ENCODE measurements at places on chromosomes 12 and 14.
A peak's percentile ranks its signal among the peaks of the same experiment; 100 is the strongest.

- DNase-seq: no peak
These were observed 59.1 kb downstream of the DCAF5 start for GRCh38 chr14:69093631-69094421.

GRCh38 chr14:57391517-57392195 lies 1.3 kb downstream of the NAA30 start:
- no peak for DNase-seq

GRCh38 chr12:124321556-124322270 lies 26.8 kb downstream of the RFLNA start:
- DNase-seq: no peak

GRCh38 chr12:64893961-64894360 lies 69.5 kb downstream of the TBC1D30 start:
- no peak for DNase-seq

GRCh38 chr14:24971255-24971654 lies 78.7 kb downstream of the STXBP6 start:
- DNase-seq: no peak

DNA sequence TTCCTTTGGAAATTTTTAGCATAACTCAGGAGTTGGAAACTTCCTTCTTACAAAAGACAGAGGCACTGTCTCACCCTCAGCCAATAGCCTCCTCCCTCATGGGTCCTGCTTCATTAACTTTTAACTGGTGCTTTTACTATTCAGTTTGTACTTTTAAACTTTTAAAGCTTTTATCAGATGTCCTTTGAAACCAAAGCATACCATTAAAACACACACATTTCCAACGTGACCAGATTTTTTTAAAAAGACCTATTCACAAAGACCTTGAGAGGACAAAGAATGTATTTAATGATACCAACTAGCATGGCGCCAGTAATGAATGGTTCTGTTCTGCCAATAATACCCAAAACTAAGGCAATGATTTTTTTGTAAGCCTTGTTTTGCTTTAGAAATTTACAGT lies 173.6 kb upstream of the EEA1 start:
- DNase-seq: no peak

- DNase-seq: no peak
These were observed 525 bp downstream of the ATP5F1B start for GRCh38 chr12:56645201-56645716.

- no peak for DNase-seq
These were observed 10.5 kb downstream of the LARP4 start for GRCh38 chr12:50411051-50411660.

DNA sequence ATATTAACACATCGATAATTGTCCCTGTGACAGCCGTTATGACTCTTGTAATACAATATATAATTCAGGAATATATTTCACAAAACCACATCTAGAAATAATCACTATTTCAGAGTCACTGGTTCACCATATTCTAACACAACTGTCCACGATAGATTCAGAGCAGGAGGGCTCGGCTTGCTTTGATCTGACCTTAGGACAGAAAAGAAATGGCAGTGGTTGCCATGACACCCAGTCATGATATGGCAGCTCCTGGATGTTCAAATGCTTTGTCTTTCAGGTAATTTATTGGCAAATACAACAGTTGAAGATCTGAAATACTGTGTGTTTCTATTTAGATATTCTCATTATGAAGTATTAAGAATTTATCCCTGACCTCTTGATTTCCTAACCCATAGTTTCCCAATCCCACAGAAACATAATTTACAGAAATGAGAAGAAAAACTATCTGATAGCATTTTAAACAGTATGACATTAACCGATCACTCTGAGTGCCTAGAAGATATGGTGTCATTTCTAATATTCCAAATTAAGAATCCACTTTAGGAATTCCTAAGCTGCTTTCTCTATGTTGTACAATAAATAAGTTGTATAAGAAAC lies 116.4 kb downstream of the EPS8 start:
- DNase-seq: no peak

DNA sequence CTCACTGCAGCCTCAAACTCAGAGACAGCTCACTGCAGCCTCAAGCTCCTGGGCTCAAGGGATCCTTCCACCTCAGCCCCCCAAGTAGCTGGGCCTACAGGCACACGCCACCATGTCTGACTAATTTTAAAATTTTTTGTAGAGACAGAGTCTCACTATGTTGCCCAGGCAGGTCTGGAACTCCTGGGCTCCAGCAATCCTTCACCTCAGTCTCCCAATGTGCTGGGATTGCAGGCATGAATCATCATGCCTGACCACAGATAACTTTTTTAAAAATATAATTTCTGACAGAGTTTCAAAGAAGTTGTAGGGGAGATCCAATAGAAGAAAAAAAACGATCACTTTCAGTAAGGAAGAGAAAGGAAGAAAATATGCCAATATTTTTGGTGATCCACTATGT lies 189.7 kb upstream of the CDKN3 start:
- DNase-seq: no peak

- DNase-seq: no peak
These were observed 26.3 kb downstream of the NKX2-1 start for GRCh38 chr14:36493761-36494160.

DNA sequence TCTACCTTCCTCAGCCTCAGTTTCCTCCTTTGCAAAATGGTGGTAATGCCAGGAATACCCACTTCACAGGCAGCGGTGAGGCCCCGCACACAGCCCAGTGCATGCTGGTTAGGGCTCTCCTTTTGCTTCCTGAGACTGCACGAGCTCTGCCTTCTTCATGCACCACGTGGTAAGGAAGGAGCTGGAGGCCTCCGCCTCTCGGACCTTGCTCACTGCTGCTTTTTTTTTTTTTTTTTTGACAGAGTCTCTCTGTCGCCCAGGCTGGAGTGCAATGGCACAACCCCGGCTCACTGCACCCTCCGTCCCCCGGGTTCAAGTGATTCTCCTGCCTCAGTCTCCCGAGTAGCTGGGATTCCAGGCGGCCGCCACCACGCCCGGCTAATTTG lies 18.1 kb downstream of the TAMALIN start:
- DNase-seq: no peak

DNA sequence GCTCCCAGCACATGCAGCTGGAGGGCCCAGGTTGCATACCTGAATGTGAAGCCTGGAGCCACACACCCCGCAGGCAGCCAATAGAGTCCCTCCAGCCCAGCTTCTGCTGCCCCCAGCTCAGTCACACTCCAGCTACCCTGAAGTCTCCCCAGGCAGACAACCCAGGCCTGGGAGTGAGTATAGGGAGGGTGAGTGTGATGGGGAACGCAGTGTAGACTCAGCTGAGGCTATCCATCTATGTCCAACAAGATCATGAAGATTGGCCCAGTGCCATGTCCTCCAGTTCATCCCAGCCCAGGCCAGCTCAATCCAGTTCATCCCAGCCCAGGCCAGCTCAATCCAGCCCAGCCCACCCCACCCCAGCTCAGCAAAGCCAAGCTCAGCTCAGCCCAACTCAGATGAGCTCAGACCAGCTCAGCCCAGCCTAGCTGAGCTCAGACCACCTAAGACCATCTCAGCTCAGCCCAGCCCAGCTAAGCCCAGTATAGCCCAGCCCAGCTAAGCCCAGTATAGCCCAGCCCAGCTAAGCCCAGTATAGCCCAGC lies 330.4 kb downstream of the TMEM121 start:
- no peak for DNase-seq

- DNase-seq: no peak
These were observed 32.2 kb downstream of the PDE6H start for GRCh38 chr12:15005064-15005463.

GRCh38 chr12:75822416-75822815 lies 209.2 kb downstream of the PHLDA1 start:
- DNase-seq: no peak

DNA sequence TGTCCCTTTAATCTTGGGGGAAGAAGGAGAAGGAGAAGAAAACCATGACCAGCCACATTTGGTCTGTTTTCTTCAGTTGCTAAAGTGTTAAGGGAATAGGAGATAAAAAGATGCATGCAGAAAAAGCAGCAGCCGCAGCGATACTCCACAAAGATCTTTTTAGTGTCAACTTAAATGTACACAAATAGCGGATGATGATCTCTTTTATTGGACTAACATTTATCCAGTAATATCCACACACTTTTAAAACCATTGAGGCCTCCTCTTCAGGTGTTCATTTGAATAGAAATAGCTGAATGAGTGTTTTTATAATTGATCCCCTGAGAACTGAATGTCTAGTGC lies 83.5 kb downstream of the PAPOLA start:
- no peak for DNase-seq

GRCh38 chr12:132168311-132169031 lies 24.2 kb downstream of the NOC4L start:
- no peak for DNase-seq

DNA sequence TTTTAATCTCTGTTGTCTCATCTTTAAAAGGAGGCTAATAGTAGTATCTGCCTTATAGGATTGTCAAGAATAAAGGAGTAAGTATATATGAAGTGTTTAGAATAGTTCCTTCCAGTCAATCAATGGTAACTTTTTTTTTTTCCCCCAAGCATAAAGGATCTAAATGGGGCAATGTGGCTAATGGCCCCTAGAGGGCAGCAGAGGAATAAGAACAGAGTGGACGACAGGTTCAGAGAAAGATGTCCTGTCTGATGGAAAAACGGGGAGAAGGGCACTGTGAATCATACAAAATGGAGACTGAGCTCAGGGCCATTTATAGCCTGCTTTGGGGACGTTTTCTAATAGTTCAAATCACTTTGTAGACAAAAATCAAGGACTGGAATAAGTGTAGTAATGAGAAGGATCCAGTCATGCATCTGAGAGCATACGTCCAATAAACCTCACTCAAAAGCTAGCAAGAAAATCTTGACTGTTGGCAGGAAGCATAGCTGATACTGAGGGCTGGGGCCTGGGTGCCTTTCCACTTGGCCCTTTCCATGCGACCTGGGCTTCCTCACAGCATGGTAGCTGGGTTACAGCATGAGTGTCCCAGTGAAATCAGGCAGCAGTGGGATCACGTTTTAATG lies 51.3 kb downstream of the IFNG-AS1 start:
- peak; percentile 39 for DNase-seq

DNA sequence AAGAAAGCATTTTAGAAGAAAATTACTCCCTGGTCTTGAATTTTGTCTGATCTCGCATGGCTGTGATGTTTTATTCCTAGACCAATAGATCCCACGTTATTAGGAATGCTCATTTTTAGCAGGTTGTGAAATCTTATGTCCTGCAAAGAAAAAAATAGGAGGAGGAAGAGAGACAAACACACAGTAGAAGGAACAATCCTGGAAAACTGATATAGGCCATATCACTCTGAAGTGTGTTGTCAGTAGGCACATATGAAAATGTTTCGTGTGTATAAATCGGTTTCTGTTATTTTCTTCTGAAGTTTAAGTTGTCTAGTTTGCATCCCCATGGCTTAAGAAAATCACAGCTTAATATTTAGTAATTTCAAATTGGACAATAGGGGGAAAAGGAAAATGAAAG lies 12.4 kb downstream of the SLCO1B3 start:
- DNase-seq: no peak

GRCh38 chr12:6074427-6074826 lies 50.0 kb downstream of the VWF start:
- no peak for DNase-seq

GRCh38 chr12:30753751-30754382 lies 884 bp downstream of the CAPRIN2 start:
- no peak for DNase-seq

DNA sequence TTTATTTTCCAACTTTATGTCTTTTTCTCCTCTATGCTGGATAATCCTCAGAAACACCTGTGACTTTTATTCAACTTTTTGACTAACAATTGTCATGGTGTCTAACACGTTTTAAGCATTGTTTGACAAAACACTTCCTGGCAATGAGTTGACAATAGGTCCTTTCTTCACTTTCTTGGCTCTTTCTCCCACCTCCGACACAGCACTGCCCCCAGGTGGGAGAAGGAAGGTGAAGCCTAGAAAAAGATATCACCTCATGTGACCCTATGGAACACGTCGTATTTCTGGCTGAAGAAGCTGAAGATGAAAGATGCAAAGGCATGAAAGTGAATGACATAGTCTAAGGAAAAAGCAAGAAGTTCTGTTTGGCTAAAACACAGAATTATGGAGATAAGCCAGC lies 430.0 kb downstream of the ETNK1 start:
- DNase-seq: no peak

DNA sequence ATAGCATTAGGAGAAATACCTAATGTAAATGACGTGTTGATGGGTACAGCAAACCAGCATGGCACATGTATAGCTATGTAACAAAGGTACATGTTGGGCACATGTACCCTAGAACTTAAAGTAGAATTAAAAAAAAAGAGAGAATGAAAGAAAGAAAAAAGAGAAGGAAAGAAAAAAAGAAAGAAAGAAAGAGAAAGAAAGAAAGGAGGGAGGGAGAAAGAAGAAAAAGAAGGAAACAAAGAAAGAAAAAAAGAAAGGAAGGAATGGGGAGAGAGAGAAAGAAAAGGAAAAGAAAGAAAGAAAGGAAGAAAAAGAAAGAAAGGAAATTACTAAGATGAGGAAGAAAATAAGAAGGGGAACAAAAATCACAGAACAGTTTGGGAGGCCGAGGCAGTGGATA lies 925.5 kb downstream of the LRFN5 start:
- DNase-seq: no peak

DNA sequence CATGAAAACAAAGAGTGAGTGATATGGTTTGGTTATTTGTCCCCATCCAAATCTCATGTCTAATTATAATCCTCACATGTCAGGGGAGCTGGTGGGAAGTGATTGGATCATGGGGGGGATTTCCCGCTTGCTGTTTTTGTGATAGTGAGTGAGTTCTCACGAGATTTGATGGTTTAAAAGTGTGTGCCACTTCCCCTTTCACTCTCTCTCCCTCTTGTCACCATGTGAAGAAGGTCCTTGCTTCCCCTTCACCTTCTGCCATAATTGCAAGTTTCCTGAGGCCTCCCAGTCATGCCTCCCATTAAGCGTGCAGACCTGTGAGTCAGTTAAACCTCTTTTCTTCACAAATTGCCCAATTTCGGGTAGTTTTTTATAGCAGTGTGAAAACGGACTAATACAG lies 2.1 kb upstream of the ATXN7L3B start:
- DNase-seq: no peak

DNA sequence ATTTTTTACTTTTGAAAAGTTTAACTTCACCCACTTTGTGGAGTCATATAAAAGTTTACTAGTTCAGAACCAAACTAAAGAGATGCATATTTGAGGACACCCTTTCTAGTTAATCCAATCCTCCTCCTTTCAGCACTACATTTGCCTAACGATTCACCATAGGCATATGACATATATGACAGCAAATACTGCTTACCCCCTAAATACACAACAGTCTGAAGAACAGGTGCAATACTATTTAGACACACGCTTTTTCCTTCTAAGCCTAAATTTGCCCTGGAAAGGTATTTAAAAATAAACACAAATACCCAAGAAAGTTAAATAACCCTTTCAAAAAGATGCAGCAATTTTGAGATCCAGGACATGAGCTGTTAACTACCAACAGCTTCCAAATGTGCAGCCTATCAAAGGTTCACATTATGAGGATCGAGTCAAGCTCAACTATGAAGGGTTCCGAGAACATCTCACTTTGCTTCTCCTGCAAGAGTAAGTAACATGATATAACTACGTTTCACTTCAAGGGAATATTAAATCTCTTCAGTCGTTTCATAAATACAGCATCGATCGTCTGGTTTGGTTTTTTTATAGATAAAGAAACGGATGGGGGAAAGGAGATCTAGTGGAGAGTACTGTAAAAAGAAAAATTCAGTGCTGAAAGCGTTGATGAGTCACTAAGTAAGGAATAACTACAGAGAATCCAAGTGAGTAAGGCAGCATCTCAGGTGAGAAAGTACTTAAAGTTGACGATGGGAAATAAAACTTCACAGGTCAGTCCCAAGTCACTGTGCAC lies 677 bp upstream of the AP4S1 start:
- no peak for DNase-seq

GRCh38 chr14:101369194-101369915 lies 191.9 kb upstream of the DIO3 start:
- no peak for DNase-seq

GRCh38 chr12:988646-989045 lies 2.4 kb upstream of the ERC1 start:
- DNase-seq: no peak

Measured in stimulated activated CD8-positive, alpha-beta memory T cell treated with anti-CD3 and anti-CD28 coated beads, Interleukin-15, amount 100 ng/mL, for 1 hour (primary cell).